ENCODE measurements at places on chromosomes 6 and 20.

- no peak for DNase-seq
Measured at GRCh38 chr6:88916615-88917208, 46.7 kb downstream of the RNGTT start.

DNA sequence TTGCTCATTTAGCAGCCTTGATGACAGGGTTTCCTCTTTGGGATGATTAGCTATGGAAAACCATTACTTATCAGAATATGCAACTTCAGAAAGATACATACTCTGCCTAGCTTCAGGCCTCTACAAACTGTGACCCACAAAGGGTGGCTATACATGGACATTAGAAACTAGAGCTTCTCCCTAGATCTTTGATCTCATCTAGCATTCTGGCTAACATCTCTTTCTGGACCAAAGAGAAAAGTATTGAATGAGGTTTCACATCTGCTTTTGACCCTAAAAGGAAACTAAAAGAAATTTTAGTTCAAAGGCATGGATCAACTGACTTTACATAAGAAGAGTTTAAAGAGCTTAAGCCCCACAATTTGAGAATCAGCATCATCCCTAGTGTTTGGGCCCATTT, 12.4 kb upstream of the HMGN3 start:
- DNase-seq = no peak

GRCh38 chr6:44740566-44741120, 353.1 kb downstream of the CDC5L start:
- no peak for DNase-seq

- DNase-seq = no peak
Measured at GRCh38 chr20:20210327-20210726, 157.6 kb upstream of the INSM1 start.

DNA sequence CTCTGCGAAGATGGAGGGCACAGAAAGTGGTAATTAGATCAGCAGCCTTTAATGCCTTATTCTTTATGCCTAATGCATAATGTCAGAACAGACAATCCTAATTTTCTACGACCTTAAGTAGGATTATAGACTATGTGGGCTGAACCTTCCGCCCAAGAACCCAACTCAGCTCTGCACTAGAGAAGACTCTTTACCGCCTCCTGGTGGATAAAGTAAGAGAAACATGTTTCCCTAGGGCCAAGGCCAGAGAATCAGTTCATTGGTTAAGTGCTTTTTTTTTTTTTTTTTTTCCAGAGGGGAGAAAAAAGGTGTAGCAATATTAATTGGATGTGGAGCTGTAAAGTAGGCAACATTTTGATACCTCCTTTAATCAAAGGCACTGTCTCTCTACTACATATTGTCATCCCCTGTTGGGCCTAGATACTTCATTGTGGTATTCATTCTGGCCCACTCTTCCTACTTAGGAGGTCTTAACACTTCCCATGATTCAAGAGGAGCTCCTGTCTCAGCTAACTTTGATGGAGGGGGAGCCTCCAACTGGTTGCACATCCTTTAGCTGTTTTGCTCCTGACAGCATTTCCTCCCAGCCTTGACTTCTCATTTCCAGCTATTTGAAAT, 124.9 kb upstream of the NRN1 start:
- no peak for DNase-seq

DNA sequence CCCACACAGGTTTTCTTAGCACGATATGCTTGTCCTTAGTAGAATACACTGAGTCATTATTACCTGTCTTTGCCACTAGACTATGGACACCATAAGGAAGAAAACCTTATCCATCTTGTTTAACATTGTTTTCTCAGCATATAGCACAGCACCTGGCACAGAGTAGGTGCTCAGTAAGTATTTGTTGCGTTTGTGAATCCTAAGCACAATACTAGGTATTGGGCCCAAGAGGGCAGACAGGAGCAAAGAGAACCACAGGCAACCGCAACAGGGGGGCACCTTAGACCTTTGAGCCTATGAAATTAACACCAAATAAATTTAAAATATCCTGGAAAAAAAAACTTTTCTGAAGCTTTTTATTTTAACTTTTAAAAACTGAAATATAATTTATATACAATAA, 3.7 kb upstream of the NCOA6 start:
- no peak for DNase-seq

GRCh38 chr20:50819349-50819748, 24.5 kb downstream of the BCAS4 start:
- DNase-seq = no peak

- no peak for DNase-seq
Measured at GRCh38 chr20:50470264-50470858, 39.8 kb upstream of the PTPN1 start.

GRCh38 chr6:151551223-151551857, 57.5 kb downstream of the CCDC170 start:
- no peak for DNase-seq

DNA sequence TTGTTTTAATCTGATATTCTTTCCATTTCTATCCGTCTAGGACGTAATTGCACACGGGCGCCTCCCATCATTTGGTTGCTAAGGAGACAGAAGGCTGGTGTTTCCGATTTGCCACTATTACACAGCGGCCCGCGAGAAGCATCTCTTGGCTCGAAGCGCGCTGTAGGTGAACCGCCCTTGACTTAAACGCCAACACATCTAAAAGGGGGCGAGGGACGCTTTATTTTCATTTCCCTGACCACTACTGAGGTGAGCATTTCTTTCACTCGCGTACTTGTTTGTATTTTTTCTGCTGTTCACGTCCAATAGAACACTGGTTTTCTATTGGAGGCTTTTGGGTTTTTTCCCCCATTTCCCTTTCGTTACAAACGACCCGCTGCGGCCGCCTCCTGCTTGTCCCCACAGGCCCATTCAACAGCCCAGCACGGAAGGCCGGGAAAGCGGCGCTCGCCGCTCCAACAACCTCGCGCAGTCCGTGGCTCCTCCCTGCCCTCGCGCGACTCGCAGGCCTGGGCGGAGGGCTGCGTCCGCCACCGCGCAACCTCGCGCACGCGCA, 505 bp upstream of the WRNIP1 start:
- DNase-seq = peak; percentile 84

Measured in right kidney (tissue), 9 donors.